DMS 273 treated with DMSO at 0.1 percent for 48 hours (cell line): ENCODE measurements at places on chromosomes 12 and 14.

- DNase-seq = no peak
Observed at GRCh38 chr12:31324845-31325523, 966 bp downstream of the SINHCAF start.

DNA sequence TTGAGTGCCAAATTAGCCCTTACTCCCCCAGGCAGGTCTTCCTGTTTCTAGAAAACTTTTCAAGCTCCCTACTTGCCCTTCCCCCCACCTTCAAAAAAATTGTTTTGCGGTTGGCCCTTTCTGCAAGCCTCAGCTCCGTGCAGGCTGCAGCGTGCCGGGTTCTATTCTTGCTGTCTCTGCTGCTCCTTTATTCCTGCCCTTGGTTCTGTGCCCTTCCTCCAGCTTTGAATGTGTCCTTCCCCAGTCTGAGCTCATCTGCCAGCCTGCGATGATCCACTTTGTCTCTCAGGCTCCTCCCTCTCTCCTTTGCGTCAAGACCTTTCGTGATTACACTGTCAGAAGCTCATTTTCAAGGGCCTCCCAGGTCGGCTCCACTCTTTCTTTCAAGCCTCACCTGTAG is 98.6 kb downstream of the IRF2BPL start:
- no peak for DNase-seq

- no peak for DNase-seq
Observed at GRCh38 chr12:9039397-9039977, 50.1 kb downstream of the KLRG1 start.

DNA sequence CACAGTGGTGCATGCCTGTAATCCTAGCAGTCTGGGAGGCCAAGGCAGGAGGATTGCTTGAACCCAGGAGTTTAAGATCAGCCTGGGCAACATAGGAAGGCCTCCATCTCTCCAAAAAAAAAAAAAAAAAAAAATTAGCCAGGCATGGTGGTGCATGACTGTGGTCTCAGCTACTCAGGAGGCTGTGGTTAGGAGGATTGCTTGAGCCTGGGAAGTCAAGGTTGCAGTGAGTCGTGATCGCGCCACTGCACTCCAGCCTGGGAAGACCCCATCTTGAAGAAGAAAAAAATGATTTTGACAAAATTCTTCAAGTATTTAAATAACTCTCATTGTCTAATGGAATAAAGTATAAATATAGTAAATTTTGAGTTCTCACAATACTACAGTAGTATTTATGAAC is 219.2 kb upstream of the SSTR1 start:
- DNase-seq = no peak

DNA sequence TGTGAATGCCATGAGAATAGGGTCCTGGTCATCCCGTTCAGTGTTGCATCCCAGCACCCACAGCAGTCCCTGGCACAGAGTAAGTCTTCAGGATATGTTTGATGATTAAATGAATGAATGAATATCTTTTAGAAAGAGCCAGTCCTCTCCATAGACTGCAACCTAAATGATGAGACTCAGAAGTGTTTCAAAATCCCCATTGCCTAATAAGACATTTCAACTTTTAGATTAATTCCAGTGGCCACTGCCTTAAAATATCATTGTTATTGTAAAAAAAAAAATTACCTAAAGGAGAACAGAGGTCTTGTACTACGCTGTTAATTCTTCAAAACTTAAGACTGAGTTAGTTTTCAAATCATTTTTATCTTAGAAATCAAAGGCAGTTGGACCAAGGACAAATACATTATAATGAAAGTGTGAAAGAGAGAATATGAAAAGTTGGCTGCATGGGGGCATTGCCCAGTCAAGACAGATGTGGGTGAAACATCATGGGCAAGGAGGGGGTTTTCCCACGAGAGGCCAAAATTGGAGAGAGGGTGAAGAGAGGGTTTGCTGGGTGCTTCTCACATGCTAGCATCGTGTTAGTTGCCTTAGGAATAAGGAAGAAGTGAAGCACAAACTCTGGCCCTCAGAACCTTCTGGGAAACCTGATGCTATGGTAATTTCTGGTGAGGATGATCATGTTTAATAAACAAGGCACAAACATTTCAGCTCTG is 26.3 kb upstream of the CPM start:
- no peak for DNase-seq

DNA sequence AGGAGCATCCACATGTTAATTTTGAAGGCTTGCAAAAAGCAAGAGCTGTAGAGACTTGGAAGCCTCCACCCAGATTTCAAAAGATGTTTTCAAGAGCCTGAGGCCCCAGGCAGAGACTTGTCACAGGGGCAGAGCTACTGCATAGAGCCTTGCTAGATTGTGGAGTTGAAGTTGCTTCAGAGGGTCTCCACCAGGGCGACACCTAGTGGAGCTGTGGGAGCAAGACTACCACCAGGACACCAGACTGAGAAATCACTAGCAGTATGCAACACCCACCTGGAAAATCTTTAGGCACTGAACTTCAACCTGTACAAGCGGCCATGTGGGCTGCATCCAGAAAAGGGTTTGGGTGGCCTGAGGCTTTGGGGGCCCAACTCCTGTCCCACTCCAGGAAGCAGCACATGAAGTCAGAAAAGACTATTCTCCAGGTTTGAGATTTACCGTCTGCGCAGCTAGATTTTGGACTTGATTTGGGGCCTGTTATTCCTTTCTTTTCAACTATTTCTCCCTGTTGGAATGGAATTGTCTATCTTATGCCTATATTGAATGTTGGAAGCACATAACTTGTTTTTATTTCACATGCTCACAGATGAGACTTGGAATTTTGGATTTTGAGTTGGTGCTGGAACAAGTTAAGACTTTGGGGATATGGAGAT is 508.6 kb downstream of the FLRT2 start:
- DNase-seq = no peak

DNA sequence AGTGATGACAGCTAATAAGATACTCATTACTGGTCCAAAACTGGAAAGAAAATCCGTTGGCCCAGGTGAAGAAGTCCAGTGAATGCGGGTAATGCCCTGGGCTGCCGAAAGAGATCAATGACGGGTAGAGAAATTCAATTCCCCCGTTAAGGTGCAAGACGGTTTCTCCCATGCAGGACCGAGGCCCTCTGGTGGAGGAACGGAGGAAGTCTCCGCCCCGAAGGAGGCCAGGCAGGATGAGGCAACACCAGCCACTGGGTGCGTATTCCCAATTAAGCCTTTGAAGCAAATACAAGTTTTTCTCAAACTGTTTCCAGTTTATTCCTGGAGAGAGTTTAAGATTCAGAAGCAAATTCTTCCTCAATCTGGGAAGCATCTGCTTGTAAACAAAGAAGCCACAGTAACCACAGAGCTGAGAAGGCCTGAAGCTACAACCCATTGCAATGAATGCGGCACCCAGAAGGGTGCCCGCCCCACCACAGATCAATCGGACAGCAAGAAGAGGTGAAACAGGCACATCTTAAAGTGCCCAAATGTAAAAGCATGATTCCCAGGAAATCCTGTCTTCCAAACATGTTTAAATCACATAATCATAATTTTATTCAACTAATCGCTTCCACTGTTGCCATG is 118.5 kb downstream of the TTC7B start:
- peak; percentile 74 for DNase-seq
